ENCODE measurements at places on chromosomes 2 and 18.

GRCh38 chr2:68316111-68316510 is 3.6 kb downstream of the CNRIP1 start:
- peaks cover 8% of the 10 kb centered on the region for H3K4me1 ChIP-seq
- no peak overlapping the region for H3K4me3 ChIP-seq

- H3K36me3 ChIP-seq, result no peaks in the 10 kb centered on the region
- no peak overlapping the region for H3K4me3 ChIP-seq
- no peaks in the 10 kb centered on the region for H3K4me1 ChIP-seq
- H3K27me3 ChIP-seq, result no peaks in the 10 kb centered on the region
- no peak for DNase-seq
Observed at GRCh38 chr18:27198036-27198435, 12.9 kb upstream of the CHST9 start.

DNA sequence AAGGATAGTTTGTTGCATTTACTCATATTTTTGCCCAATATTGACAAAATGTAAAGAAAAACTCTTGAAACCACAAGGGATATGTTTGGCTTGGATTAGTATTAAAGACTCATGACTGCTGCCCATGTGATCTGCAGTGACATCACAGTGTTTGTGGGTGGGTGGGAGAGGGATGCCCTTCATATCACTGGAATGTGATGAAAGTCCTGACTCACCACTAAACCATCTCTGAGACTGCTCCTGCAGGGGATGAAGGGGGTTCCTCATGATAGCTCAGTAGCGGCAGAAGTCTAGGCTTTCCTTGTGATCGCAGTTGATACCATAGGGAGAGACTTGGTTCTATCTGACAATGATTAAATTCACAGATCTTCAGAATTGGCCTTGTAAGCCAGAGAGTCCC is 451.2 kb downstream of the CNTNAP5 start:
- H3K36me3 ChIP-seq, result no peaks in the 10 kb centered on the region
- H3K4me1 ChIP-seq, result no peaks in the 10 kb centered on the region
- no peaks in the 10 kb centered on the region for H3K27me3 ChIP-seq
- no peak for DNase-seq

DNA sequence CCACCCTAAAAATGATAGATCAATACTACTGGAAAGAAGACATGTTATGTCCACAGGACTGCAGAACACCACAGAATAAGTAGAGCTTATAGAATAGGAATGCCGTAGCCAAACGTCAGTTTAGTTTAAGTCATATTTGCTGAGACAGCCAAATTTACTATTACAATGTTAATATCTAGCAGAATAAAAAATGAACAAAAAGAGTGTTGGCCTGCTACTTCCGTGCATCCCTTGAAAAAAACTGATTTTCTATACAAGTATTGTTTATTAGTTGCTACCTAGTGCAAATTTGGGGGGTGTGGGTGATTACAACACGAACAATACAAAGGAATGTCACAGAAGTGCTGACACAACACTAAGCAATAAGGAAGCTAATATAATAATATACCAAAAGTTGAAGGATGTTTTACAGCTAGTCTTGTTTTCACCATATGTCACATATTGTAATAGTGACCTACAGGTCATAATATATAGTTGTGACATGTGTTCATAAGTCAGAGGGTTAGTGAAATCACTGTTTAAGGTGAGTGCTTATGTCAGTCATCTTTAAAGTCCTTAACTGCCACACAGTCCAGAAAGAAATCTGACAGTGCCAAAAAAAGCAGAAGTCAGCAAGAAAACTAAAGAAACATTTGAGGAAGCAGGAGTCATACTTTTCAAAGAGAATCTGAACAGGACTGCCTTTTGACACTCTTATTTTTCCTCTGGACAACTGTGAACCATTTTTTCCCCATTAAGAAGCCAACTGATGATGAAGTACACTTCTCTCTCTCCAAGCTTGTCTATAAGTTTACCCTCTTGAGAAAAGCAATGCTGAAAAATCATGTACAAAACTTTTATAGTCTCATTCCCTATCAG is 376.4 kb downstream of the ZEB2 start:
- no peak overlapping the region for H3K4me3 ChIP-seq
- no peaks in the 10 kb centered on the region for H3K27me3 ChIP-seq
- no peak overlapping the region for H3K27ac ChIP-seq

GRCh38 chr2:160730296-160730995 is 236.8 kb upstream of the RBMS1 start:
- H3K4me3 ChIP-seq, result no peak overlapping the region
- peaks cover 2% of the 10 kb centered on the region for H3K27me3 ChIP-seq
- H3K36me3 ChIP-seq, result no peaks in the 10 kb centered on the region
- DNase-seq, result no peak
- no peaks in the 10 kb centered on the region for H3K4me1 ChIP-seq

DNA sequence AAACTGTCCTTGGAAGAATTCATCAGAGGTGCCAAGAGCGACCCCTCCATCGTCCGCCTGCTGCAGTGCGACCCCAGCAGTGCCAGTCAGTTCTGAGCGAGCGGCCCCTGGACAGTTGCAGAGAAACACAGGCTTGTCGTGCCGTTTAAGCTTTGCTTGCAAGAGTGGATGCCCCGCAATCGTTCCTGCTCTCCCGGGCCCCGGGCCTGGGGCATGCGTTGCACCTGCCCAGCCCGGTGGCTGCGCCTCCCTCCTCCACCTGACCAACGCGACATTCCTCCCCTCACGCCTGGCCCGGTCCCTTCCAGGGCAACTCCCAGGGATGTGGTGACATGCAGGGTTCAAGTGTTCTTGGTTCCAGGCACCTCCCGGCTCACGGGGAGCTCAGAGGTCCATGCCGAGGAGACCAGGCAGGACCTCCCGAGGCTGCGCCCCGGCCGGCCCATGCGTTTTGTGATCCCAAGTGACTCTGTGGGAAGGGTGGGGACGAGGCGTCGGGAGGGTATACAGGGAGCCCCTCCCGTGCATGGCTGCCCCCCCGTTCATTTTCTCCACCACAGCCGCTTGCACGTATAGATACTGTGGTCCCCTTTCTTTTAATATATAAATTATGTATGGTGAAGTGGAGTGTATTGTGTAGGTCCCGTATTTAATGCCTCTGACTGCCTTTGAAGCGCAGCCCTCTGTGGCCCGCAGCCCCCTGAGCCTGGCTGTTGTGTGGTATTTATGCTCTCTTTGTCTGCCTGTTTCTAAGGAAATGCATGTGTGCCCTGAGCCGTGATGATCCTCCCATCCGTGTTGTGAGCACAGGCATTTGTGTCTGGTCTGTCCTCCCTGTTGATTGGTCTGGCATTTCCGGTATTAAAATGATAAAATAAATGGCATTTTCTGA is 21.2 kb downstream of the ODC1 start:
- peaks cover 4% of the 10 kb centered on the region for H3K27me3 ChIP-seq
- H3K27ac ChIP-seq, result no peak overlapping the region
- H3K4me3 ChIP-seq, result no peak overlapping the region
- no peak for DNase-seq
- peaks cover 11% of the 10 kb centered on the region for H3K36me3 ChIP-seq

DNA sequence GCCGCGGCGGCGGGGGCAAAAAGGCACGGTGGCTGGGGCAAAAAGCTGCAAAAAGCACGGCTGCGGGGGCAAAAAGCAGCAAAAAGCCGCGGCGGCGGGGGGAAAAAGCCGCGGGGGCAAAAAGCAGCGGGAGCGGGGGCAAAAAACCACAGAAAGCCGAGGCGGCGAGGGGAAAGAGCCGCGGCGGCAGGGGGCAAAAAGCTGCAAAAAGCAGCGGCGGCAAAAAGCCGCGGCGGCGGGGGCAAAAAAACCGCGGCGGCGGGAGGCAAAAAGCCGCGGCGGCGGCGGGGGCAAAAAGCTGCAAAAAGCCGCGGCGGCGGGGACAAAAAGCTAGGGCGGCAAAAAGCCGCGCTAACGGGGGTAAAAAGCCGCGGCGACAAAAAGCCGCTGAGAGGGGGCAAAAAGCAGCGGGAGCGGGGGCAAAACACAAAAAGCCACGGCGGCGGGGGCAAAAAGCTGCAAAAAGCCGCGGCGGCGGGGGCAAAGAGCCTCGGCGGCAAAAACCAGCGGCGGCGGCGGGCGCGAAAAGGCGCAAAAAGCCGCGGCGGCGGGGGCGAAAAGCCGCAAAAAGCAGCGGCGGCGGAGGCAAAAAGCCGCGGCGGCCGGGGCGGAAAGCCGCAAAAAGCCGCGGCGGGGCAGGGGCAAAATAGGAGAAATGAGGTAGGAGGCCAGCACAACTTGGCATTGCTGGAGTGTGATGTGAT is 123.4 kb downstream of the ANKRD30BL start:
- no peaks in the 10 kb centered on the region for H3K36me3 ChIP-seq
- H3K27me3 ChIP-seq, result peaks cover 26% of the 10 kb centered on the region
- no peak overlapping the region for H3K27ac ChIP-seq
- no peak overlapping the region for H3K4me3 ChIP-seq
- H3K4me1 ChIP-seq, result peaks cover 2% of the 10 kb centered on the region

DNA sequence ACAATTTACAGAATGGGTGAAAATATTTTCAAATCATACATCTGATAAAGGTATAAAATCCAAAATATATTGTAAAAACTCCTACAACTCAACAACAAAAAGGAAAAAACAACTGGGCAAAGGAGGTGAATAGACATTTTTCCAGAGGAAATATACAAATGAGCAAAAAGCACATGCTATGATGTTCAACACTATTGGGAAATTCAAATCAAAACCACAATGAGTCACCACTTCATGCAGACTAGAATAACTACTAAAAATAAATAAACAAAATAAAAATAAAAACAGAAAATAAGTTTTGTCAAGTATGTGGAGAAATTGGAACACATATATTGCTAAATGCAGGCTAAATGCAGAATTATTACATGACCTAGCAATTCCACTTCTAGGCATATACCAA is 120.9 kb downstream of the FSIP2 start:
- H3K27ac ChIP-seq, result no peak overlapping the region
- H3K27me3 ChIP-seq, result no peaks in the 10 kb centered on the region
- H3K4me1 ChIP-seq, result no peaks in the 10 kb centered on the region
- DNase-seq, result no peak
- H3K36me3 ChIP-seq, result no peaks in the 10 kb centered on the region

DNA sequence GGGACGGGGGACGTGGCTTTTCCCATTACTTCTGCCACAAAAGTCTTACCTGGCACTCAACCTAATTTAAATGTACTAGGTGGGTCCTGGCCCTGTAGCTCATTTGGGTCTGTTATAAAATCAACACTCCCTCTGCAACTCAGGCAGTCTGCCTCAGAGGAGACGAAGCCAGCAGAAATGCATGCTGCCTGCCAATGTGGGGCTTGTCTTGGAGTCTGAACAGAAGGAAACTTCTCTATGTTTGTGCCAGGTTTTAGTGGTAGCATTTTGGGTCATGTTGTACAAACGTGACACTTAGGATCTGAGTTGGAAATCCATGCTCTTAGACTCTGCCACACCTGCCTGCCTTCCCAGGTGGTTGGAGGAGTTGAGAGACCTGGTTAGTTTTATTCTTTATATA is 292.5 kb upstream of the FAM98A start:
- H3K27me3 ChIP-seq, result no peaks in the 10 kb centered on the region
- no peak overlapping the region for H3K4me3 ChIP-seq

DNA sequence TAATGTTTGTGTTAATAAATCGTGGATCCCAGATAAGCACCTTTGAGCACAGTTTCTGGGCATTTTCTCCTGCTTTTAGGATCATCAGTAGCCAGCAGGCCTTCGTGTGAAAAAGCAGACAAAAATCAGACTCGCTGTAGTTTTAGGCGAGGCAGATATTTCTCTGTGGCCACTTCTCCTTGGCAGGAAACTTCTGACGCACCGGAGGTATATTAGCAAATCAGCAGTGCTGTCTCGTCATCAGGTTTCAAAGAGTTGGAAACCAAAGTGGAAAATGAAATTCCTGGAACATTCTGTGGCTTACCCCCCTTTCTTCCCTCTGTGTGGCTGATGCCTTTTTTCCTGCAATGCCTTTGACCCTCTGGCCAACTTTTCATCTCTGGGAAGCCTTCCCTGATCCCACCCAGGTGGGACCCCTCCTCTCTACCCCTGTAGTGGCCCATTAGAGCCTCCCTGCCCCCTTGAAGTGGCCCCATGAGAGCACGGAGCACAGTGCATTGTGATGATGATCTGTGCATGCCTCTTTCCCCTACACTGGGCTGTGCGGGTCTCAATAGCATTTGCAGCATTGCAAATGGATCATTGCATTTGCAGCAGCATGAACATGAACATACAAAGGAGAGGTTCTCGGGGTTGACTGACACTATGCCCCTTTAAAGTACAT is 93.3 kb downstream of the RNF144A start:
- DNase-seq, result no peak
- H3K4me3 ChIP-seq, result no peak overlapping the region
- peaks cover 7% of the 10 kb centered on the region for H3K36me3 ChIP-seq
- peaks cover 17% of the 10 kb centered on the region for H3K4me1 ChIP-seq
- H3K27ac ChIP-seq, result no peak overlapping the region
- H3K27me3 ChIP-seq, result no peaks in the 10 kb centered on the region

DNA sequence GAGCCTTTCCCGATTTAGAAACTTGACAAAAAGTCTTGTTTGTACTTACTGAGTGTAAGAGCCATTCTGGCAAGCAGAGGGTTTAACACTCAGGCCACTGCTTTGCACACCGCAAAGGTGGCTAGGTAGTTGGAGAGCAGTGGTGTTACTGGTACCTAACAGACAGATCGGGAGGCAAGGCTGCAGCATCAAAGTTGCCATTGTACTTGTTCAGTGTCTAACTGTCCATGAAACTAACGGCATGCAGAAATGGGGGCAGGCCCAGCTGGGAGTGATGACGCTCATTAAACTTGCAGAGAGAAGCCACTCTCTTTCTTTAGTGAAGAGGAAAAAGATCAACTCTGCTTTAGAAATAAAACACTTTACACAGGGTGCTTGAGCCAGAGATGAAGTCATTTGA is 10.1 kb downstream of the GPR39 start:
- H3K4me3 ChIP-seq, result no peak overlapping the region
- DNase-seq, result no peak
- H3K4me1 ChIP-seq, result no peaks in the 10 kb centered on the region
- peaks cover 5% of the 10 kb centered on the region for H3K27me3 ChIP-seq
- no peaks in the 10 kb centered on the region for H3K36me3 ChIP-seq
- H3K27ac ChIP-seq, result no peak overlapping the region

DNA sequence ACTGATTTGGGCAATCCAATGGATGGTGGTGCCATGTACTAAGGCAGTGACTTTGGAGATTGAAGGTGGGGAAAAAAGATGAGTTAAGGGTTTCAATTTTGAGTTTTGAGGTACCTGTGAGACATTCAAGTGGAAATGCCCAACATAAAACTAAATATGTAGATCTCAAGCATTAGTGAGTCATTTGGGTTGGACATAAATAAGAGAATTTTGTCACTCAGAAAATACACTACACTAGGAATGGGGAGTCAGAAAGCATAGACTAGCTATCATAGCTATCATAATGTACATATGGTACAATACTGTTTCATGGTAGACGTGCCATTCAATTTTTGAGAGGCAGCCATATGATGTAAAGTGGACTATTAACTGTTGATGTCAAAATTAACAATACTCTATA is 56.1 kb downstream of the FBXO11 start:
- H3K27ac ChIP-seq, result peak overlapping the region; percentile 75
- H3K27me3 ChIP-seq, result no peaks in the 10 kb centered on the region
- no peak for DNase-seq
- peaks cover 39% of the 10 kb centered on the region for H3K4me1 ChIP-seq
- peaks cover 15% of the 10 kb centered on the region for H3K36me3 ChIP-seq

GRCh38 chr2:42815726-42816125 is 23.3 kb upstream of the HAAO start:
- no peaks in the 10 kb centered on the region for H3K36me3 ChIP-seq
- H3K4me3 ChIP-seq, result no peak overlapping the region
- no peak for DNase-seq
- no peak overlapping the region for H3K27ac ChIP-seq
- H3K27me3 ChIP-seq, result no peaks in the 10 kb centered on the region
- peaks cover 5% of the 10 kb centered on the region for H3K4me1 ChIP-seq

- H3K27ac ChIP-seq, result no peak overlapping the region
- H3K4me3 ChIP-seq, result no peak overlapping the region
- no peaks in the 10 kb centered on the region for H3K27me3 ChIP-seq
- H3K4me1 ChIP-seq, result peaks cover 21% of the 10 kb centered on the region
- no peak for DNase-seq
- peaks cover 31% of the 10 kb centered on the region for H3K36me3 ChIP-seq
Observed at GRCh38 chr18:49359732-49360444, 100.6 kb downstream of the DYM start.
